ENCODE measurements at places on chromosomes 16 and 17. TPM values are rescaled to one million over a fixed set of nuclear protein-coding genes. Genes with fewer than 3 reads are reported as not detected.

DNA sequence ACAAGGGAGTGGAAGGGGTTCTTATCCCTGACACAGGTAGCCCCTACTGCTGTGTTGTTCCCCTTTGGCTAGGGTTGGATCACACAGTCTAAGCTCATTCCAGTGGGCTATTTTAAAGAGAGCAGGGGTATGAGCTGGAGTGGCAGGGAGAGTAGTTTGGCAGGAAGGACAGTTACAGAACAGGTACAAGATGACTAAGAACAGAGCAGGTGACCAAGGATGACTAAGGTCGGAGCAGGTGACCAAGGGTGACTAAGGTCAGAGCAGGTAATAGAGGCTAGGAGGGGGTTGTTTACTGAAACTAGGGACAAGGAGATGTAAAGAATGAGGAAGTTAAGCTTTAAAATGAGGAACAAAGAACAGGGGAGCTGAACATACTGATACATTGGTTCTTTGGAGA lies 58.8 kb downstream of the UTP18 start:
- no peak for DNase-seq

The KRT31 gene
- total RNA-seq: not detected

DNA sequence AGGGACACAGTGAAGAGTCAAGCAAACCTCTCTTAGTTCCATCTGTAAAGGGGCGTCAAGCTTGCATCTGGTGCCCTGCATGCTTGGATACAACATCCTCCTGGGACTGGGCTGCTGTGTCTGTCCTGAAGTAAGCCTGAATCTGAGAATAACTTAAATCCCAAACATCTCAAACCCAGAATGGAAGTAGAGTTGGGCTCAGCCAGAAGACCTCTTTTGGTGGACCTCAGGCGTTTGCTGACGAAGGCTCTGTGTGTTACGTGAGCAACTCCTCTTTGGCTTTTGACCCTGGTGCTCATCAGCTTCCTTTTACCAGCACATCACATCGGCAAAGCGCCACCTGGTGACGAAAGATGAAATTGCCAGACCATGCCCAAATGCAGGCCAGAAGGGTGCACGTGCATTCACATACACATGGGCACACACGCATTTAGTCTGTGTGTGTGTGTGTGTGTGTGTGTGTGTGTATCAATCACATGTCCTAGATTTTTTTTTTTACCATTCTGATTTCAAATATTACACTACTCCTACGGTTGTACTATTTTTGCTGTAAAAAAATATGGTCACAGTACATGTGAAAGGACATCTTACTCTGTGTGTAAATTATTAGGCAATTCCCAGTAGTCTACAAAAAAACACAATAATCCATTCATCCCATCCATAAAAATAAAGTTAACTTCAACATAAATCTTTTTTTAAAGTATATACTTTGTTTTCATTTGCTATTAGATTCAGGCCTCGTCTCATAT lies 41.1 kb upstream of the FOXJ1 start:
- peak; percentile 99 for DNase-seq

GRCh38 chr16:30557707-30557956 lies 542 bp downstream of the ZNF764 start:
- no peak for DNase-seq

GRCh38 chr17:44952946-44953475 lies 5.4 kb upstream of the KIF18B start:
- no peak for DNase-seq

- no peak for DNase-seq
Measured at GRCh38 chr16:75195811-75196790, 10.9 kb downstream of the CTRB2 start.

DNA sequence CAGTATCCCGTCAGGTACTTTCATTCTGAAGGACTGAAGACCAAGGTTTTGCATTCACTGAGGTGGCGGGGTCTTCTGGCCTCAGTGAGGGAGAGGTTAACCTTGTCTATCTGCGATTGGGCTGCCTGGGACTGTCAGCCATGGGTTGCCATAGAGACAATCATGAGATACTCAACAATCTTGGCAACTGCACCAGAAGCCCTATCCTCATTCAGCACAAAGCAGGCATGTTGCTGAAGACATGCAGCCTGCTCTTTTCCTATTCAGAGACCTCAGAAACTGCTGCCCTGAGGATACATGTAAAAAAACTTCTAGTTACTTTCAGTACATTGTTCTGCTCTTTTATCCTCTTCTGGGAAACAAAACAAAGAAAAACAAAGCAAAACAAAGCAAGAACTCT lies 146.3 kb upstream of the PIRT start:
- DNase-seq: no peak

The UMOD gene
- total RNA-seq: not detected

DNA sequence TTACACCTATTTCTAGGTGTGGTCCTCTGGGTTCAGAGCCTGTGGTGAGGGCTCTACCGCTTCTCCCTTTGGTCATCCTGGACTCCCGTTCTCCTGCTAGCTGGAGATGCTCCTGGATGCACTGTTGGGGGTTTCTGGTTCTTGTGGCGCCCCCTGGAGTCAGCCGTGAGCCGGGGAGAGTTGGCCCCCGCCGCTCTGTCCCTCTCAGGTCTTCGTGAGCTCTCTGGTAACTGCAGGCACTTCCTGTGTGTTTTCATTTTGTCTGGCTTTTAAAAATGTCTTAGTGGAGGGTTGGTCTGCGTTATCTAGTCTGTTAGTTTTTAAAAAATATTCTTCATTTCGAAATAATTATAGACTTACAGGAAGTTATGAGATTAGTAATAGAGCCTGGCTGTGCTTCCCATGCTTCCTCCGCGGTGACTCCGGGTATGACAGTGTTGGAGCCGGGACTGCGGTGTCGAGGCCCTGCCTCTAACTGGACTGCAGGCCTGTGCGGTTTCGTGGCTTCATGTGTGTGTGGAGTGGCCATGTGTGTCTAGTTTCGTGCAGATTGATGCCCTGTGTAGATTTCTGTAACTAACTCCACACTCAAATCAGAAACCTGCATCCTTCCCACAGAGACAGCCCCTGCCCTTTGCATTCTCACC lies 78.0 kb upstream of the ZNF750 start:
- no peak for DNase-seq

The MT1M gene
- 75.5 TPM for total RNA-seq

GRCh38 chr16:73420244-73420643 lies 372.3 kb upstream of the ZFHX3 start:
- DNase-seq: no peak

GRCh38 chr16:55871411-55872038 lies 3.6 kb downstream of the CES5A start:
- DNase-seq: no peak
